Stimulated activated CD8-positive, alpha-beta memory T cell treated with anti-CD3 and anti-CD28 coated beads, Interleukin-4, amount 100 ng/mL, for 48 hours (primary cell): ENCODE measurements at places on chromosomes 3 and 15.

- DNase-seq, result no peak
Observed at GRCh38 chr3:126886217-126886616, 96.7 kb upstream of the PLXNA1 start.

DNA sequence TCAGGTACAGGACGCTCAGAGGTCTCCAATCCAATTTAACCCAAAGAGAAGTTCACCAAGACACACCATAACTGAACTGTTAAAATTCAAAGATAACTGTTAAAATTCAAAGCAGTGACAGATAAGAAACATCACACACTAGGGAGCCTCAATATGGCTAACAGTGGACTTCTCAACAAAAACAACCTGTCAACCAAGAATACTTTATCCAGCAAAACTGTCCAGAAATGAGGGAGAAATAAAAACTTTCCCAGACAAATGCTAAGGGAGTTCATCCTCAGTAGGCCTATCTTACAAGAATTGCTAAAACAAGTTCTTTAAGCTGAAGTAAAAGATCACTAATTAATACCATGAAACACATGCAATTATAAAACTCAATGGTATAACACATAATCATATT is 36.3 kb upstream of the MYLK start:
- DNase-seq, result no peak

DNA sequence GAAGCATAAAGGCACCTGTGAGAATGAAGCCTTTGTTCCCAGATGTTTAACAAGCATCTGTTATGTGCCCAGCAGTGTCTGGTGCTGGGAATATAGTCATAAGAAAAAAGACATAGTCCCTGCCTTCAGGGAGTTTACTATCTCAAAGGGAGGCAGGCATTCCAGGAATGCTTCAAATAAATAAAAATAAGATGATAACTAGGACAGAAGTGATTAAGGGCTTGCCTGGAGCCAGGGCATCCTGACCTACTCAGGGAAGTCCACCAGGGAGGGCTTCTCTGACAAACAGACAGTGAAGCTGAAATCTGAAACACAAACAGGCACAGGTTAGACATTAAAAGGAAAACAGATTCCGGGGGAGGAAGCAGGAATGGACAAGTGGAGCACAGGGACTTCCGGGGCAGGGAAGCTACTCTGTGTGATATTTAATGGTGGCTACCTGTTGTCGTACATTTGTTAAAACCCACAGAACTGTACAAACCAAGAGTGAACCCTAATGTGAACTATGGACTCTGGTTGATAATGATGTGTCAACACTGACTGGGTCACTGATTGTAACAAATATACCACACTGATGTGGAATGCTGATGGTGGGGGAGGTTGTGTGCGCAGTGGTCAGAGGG is 53.3 kb downstream of the ITGB5 start:
- no peak for DNase-seq

- no peak for DNase-seq
Observed at GRCh38 chr15:43735416-43735815, 10.8 kb upstream of the PDIA3 start.

DNA sequence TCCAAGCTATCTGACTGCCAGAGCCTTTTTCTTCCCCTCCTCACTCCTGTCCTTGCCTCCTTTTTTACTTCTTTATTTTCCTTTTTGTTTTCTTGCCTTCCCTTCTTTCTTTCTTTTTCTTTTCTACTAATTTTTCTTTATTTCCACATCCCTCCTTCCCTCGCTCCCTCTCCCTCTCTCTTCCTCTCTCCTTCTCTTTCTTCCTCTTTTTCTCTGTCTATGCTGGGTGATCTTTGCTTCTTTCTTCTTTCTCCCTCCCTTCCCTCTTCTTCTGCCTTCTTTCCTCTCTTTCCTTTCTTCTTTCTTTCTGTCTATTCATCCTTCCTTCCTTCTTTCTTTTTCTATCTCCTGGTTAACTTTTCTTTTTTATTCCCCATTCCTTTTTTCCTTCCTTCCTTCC is 564.8 kb downstream of the NSUN3 start:
- DNase-seq, result no peak

GRCh38 chr15:71595846-71596553 is 214.4 kb upstream of the NR2E3 start:
- DNase-seq, result no peak

DNA sequence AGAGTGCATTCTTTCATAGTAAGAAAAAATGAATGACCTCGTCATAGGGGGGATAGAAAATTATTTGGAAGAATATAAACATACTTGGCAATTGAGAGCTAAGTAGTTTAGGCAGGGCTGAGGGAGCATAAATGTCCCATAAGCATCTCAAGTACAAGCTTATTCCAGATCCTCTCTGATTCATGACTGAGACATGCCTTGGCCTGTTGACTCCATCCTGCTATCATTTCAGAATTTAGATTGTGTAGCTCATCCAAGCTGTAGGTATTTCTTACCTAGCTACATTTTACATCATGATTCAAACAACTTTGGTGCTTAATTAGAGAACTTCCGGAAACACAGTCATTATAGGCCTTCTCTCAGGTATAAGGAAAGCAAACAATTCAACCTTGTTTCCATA is 12.3 kb downstream of the POGLUT1 start:
- DNase-seq, result no peak

DNA sequence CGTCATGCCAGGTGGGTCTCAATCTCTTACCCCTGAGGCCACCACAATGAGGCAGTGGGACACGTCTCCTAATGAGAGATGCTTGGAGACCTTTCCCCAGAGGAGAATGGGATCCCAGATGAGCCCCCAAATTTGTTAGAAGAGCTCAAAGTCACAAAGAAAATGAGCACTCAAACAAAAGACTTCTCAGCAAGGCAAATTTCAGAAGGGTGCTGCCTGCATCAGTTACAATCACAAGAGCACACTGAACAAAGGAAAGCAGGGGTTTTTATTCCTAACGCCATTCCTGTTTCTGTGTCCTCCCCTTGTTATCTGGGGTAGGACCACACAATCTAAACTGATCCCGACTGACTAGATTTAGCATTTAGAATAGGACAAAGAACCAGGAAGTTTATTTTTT is 50.1 kb downstream of the DLG1 start:
- DNase-seq, result no peak
